ENCODE measurements at places on chromosomes 6 and 20.

DNA sequence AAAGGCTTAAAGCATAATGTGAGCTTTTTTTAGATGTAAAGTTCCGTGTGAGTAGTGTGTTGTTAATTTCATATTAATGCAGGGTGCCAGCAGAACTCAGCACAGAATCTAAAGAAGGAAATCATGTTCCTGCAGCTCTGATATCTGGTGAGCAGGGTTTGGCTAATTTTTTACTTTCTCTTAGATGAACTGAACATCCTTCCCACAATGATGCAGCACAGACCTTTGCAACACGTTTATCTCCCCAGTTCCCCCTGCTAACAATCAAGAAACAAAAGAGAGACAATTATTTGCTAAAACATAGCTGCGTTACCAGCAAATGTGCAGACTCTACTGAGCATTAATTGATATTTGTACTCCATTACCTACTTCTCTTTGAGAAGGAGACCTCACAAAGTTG is 39.1 kb upstream of the ATXN1 start:
- DNase-seq = no peak

GRCh38 chr6:118017301-118017848 is 110.3 kb downstream of the SLC35F1 start:
- no peak for DNase-seq

DNA sequence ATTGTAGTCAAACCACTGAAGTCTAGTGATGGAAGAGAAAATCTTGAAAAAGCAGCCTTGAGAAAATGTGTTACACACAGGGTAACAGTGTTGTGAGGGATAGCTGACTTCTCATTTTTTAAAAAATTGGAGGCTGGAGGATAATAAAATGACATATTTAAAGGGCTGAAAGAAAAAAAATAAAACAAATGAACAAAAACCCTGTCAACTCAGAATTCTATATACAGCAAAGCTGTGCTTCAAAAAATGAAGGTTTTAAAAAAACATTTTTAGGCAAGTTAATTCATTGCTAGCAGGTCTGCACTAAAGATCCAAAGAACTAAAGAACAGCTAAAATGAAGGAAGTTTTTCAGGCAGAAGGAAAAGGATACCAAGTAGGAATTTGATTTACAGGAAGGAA is 31.1 kb downstream of the VTA1 start:
- DNase-seq = no peak

DNA sequence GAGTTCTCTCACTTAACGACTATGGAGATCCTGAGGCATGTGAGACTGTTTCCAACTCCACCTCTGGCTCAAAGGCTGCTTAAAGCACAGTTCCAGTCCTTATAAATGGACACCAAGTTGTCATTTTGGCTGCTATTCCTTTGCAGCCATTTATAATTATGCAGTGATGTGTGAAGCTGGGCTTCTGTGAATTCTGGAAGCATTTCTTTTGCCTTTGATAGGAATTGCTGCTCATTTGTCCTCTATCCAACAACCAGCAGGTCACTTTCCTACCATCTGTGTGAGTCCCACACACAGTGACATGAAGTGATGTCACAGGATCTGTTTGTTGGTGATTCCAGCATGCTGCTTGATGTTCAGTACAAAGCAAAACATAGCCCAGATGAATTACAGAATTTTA is 28.5 kb upstream of the EFHC1 start:
- DNase-seq = no peak

DNA sequence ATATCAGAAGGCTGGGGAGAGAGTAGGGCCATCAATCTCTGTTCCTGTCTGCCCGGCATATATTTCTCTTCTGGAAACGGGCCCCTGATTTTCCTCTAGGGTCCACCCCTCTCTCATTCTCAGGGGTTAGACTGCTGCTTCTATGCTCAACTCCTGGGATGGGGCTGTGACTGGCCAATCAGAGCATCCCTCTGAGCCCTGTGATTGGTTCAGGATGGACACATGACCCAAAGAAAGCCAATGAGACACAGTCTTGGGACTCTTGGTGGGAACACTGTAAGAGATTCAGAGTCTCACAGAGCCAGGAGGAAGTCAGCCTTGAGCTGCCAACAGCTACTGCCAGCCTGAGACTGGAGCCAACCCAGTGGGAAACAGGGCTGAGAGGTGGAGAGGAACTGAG is 31.0 kb upstream of the KCNB1 start:
- DNase-seq = no peak

Data from astrocyte (in vitro differentiated cells and primary cell).